Spinal cord (tissue), 10 donors: ENCODE measurements at places on chromosomes 3 and 15. TPM values are rescaled to one million over a fixed set of nuclear protein-coding genes. Genes with fewer than 3 reads are reported as not detected.

The OXTR gene
- polyA plus RNA-seq: 5.6 TPM

The CAV3 gene
- not detected for polyA plus RNA-seq

The IFT122 gene
- 38.8 TPM for polyA plus RNA-seq

The GABRR3 gene
- polyA plus RNA-seq: not detected

The DISP2 gene
- polyA plus RNA-seq: 43.8 TPM

The CNTN4 gene
- polyA plus RNA-seq: 29.2 TPM

The CFAP100 gene
- 14.6 TPM for polyA plus RNA-seq

The LRRN1 gene
- 128 TPM for polyA plus RNA-seq

The ZCWPW2 gene
- 2.0 TPM for polyA plus RNA-seq
